ENCODE measurements at places on chromosomes 5 and 9.

- no peak for DNase-seq
Observed at GRCh38 chr9:6243746-6244145, 28.1 kb downstream of the IL33 start.

GRCh38 chr5:155767470-155767869 lies 559.5 kb upstream of the SGCD start:
- DNase-seq, result no peak

- no peak for DNase-seq
Observed at GRCh38 chr9:72203205-72203803, 54.1 kb downstream of the GDA start.

- no peak for DNase-seq
Observed at GRCh38 chr9:6632516-6633183, 12.9 kb downstream of the GLDC start.

DNA sequence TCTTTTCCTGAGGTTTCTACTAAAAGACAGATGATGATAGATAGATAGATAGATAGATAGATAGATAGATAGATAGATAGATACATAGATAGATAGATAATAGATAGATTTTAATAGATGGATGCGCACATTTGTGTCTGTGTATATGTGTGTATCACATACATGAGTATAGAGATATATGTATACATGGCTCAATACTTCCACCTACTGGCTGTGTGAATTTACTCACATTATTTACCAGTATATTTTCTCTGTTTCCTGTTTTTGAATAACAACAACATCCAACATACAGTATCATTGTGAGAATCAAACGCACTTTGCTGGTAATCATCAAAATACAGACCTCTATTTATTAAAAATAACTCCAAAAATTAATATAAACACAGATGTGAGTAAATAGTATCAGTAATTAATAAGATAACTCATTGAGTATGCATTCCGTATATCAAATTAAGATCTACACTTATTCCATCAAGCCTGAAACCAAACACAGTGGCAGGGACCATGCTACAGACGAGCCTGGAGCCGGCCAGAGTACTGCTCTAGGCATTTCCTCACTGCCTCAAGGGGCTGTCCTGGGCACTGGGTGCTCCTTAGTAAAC lies 338.0 kb downstream of the SEMA5A start:
- no peak for DNase-seq

- DNase-seq, result no peak
Observed at GRCh38 chr5:102279711-102280110, 16.4 kb downstream of the SLCO4C1 start.

- no peak for DNase-seq
Observed at GRCh38 chr5:122668552-122668951, 106.3 kb upstream of the SNX2 start.

- DNase-seq, result no peak
Observed at GRCh38 chr5:177478711-177479646, 5.5 kb upstream of the DBN1 start.

- no peak for DNase-seq
Observed at GRCh38 chr9:29548436-29548835, 1975.2 kb upstream of the C9orf72 start.

GRCh38 chr5:66897356-66897755 lies 299.2 kb downstream of the CD180 start:
- no peak for DNase-seq

DNA sequence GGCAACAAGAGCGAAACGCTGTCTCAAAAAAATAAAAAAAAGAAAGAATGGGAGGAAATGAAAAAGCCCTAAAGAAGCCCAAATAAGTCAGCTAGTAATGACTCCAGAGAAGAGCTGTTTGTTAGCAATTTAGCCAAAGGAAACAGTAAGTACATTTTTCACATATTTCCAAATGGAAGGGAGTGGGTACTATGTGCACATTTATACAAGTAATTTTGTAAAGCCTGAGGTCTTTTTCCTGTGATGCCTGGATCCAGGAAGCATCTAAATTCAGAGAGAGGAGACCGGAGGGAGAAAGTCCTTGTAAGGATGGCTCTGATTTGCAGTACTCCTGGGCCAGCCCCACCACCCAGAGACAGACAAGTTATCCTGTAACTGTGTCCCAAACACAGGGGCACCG lies 14.7 kb downstream of the FBP1 start:
- no peak for DNase-seq

- no peak for DNase-seq
Observed at GRCh38 chr5:119285070-119285916, 70.5 kb upstream of the TNFAIP8 start.

- no peak for DNase-seq
Observed at GRCh38 chr9:91751922-91752321, 198.1 kb downstream of the ROR2 start.

DNA sequence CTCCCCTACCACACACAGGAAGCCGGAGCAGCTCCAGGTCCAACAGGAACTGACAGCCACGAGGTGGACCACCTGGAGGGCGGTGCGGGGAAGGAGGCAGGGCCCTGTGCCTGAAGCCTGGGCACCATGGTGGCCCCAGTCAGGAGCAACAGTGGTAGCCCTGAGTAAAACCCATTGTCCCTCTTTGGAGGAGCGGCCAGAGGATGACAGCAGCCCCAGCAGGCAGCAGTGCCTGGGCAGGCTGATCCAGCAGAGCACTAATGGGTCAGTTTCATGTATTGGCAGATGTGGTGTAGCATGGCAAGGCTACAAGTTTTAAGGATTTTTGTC lies 47.7 kb upstream of the GARNL3 start:
- DNase-seq, result no peak

GRCh38 chr5:10733426-10733825 lies 27.6 kb downstream of the DAP start:
- DNase-seq, result no peak

DNA sequence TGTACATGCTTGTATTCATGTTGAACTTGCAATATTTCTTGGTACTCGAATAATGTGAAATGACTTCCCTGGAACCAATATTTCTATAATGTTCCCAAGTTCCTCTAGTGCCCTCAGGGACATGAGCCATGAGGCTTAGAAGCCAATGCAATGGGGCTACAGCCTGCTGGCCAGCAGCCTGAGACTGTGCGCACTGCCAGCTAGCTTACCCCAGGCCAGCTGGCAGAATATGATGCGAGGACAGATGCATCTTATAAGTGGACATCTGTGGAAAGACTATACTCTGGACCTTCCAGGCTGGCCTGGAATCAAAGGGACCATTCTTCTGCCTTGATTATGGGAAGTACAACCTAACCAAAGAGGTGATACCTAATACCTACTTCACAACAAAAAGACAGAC lies 1862.0 kb upstream of the ACO1 start:
- DNase-seq, result no peak

DNA sequence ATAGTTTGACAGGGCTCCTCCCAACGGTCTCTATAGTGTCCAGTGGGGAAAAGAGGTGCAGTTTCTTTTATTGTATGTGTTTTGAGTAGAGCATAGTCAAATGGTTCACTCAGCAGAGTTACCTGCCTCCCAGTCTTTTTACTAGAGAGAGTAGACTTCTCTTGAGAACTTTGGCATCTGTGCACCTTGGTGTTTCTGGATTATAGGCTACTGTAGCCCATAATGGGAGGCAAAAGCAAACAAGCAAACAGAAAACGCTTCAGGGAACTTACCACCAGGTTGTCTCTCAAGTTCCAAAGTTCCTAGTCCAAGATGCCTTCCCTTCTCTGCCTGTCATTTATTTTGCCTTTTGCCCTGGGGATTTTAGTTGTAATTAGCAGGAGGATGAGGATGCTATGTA lies 26.2 kb downstream of the INVS start:
- no peak for DNase-seq

GRCh38 chr5:148290271-148291195 lies 21.7 kb upstream of the SPINK7 start:
- DNase-seq, result no peak

DNA sequence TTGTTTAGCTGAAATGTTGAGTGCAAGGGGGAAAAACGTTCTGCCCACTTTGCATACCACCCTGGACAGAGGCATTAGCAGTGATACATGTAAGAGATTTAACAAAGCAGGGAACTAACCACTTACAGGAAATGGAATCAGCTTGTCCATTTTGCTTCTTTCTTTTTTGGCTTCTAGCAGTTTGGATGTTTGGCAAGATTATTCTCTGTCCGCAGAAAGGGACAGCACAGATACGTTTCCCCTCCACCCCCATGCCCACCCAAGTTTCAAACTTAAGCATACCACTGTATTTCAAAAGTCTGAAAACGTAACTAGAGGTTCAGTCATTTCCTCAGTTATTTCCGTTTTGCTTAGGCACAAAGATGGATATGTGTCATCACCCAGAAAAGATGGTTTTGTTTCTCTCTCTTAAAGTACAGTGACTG lies 118.4 kb downstream of the GDNF start:
- no peak for DNase-seq

DNA sequence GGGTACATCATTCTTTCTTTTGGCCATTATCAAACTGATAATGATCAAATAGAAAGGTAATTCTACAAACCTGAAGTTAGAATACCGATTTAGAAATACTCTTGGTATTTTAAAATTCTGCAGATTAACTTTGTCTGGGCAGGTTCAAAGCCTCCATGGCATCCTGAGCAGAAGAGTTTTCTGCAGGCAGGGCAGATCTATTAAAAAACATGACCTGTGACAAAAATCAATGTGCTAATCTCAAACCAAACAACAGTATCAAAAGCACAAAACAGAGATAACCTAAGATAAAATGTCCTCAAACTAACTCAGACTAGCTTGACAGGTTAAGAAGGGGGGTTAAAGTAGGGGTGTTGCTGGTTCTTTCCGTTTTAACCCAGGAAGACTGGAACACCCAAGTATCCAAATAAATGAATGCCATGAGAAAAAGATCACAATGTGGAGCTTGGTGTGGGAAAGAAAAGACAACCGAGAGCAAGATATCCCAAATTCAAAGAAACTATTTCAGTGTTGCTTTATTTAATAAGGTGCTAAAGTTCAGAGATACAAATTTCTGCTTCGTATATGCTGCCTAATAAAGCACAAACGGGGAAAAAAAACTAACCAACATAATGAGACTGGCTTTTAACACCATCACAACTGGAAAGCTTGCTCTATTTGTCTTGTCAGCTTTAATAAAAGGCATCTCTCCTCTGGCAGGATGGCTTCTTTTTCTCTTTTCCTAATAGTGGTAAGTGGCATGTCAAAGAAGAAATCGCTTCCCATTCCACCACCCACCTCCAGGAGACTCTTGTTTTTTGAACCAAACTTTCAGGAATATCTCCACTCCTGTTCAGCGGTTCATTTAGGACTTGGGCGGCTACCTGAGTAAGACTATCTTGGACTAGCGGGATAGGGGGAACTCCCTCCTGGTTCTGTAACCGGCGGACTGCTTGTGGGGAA lies 2.3 kb downstream of the EFNA5 start:
- DNase-seq, result no peak

DNA sequence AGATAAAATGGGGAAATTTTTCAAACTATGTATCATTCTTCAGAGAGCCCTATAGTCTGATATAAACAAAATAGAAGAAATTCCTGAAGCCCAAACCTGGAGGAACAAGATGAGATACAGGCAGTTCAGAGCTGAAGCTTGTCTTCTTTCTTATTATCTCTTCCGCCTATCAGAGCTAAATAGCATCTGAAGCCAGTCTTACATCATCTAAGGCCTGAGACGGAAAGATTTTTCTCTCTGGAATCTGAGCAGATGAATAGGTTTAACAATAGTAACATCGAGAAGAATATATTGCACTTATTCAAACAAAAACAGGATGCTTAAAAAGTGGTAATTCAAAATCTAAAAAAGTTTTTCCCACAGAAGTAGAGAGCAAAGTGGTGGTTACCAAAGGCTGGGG lies 59.8 kb downstream of the LPAR1 start:
- DNase-seq, result no peak

GRCh38 chr9:96057155-96057554 lies 181.7 kb downstream of the ERCC6L2 start:
- DNase-seq, result no peak

DNA sequence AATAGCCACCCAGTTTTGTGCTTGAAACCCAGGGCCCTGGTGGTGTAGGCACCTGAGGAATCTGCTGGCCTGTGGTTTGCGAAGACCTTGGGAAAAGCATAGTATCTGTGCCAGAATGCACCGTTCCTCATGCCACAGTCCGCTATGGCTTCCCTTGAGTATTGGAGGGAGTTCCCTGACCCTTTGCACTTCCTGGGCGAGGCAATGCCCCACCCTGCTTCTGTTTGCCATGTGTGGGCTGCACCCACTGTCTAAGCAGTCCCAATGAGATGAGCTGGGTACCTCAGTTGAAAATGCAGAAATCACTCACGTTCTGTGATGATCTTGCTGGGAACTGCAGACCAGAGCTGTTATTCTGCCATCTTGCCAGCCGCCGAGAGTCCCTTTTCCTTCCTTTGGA lies 483.5 kb downstream of the AGTPBP1 start:
- DNase-seq, result no peak

GRCh38 chr9:18920141-18921084 lies 112.6 kb downstream of the SAXO1 start:
- DNase-seq, result no peak
